ENCODE measurements at places on chromosomes 12 and 14.

GRCh38 chr12:15688202-15688736 lies 100.9 kb downstream of the EPS8 start:
- H3K27ac ChIP-seq: no peak overlapping the region
- DNase-seq: no peak
- H3K27me3 ChIP-seq: peaks cover 35% of the 10 kb centered on the region
- no peaks in the 10 kb centered on the region for H3K36me3 ChIP-seq
- no peak overlapping the region for H3K4me3 ChIP-seq

DNA sequence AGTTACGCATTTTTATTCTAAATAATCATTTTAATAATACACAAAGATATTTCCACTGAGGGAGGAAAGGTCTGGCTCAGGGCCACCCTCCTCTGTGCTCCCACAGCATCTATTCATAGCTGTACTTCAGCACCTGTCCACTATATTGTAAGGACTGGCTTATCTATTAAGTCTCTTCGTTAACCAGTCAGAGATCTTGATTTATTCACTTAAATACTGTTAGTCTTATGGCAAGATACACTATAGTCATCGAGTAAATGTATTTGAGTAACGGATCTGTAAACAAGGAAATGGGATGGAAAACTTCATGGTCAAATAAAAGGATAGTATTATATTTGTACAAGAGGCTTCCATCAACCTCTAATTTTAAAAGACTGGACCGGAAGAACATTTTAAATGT lies 54.6 kb downstream of the SPTLC2 start:
- no peak overlapping the region for H3K4me3 ChIP-seq
- no peaks in the 10 kb centered on the region for H3K27me3 ChIP-seq
- no peak for DNase-seq
- H3K27ac ChIP-seq: no peak overlapping the region

- H3K4me3 ChIP-seq: peak overlapping the region; percentile 22
- no peak for DNase-seq
- no peaks in the 10 kb centered on the region for H3K27me3 ChIP-seq
Observed at GRCh38 chr14:90275458-90275814, 19.1 kb downstream of the PSMC1 start.

DNA sequence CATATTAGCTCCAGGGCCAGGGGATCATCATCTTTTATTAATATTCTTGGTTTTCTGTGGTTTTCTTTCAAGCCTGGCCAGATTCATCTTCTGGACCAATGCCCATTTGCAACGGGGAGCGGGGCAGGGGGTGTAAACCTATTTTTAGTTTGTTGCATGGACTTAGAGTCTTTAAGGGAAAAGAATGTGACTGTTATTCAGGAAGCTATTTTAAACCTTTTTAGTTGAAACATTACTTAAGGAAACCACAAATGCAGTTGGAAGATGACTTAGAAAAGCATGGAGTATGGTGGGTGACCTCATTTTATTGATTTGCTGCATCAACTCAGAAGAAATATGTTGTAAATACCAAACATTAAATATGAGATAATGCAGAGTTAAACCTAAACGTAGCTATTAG lies 368.4 kb upstream of the E2F7 start:
- H3K27ac ChIP-seq: no peak overlapping the region
- no peaks in the 10 kb centered on the region for H3K4me1 ChIP-seq
- H3K27me3 ChIP-seq: no peaks in the 10 kb centered on the region
- H3K4me3 ChIP-seq: no peak overlapping the region
- H3K36me3 ChIP-seq: no peaks in the 10 kb centered on the region

Measured in activated T-helper 1 cell treated with anti-CD3 and anti-CD28 coated beads, Interleukin-12 subunit alpha, Interleukin-12 subunit beta, Interleukin-2, Interleukin-4 antibody, amounts not matched to agents 30 ng/mL and 10 ng/mL and 1 ng/mL, durations not matched to agents 14 hours and 24 hours and 36 hours (primary cell).